Placental epithelial cell (primary cell): ENCODE measurements at places on chromosomes 3 and 15. TPM values are rescaled to one million over a fixed set of nuclear protein-coding genes. Genes with fewer than 3 reads are reported as not detected.

RPL39L gene
- total RNA-seq = 9.4 and 10.2 TPM in 2 replicates

IQCF5 gene
- total RNA-seq = not detected in 2 replicates

AHSG gene
- not detected in 2 replicates for total RNA-seq

MYO5A gene
- total RNA-seq = 31.0 and 41.3 TPM in 2 replicates

SI gene
- not detected in 2 replicates for total RNA-seq

OIP5 gene
- 2.7 and 4.1 TPM in 2 replicates for total RNA-seq

CSPG5 gene
- total RNA-seq = 0.33 and 1.6 TPM in 2 replicates

VEPH1 gene
- 3.9 and 17.1 TPM in 2 replicates for total RNA-seq

CEP19 gene
- 1.1 and 2.0 TPM in 2 replicates for total RNA-seq

ASB14 gene
- total RNA-seq = under 0.01 TPM in 1 of 2 replicates, not detected in the other

STARD5 gene
- 5.7 and 7.9 TPM in 2 replicates for total RNA-seq

CNTN6 gene
- not detected in 2 replicates for total RNA-seq

DOCK3 gene
- 1.5 and 1.6 TPM in 2 replicates for total RNA-seq

OR4F15 gene
- not detected in 2 replicates for total RNA-seq

LARP6 gene
- 17.9 and 20.8 TPM in 2 replicates for total RNA-seq

LRRK1 gene
- total RNA-seq = 11.1 and 11.8 TPM in 2 replicates
